CD4-positive, alpha-beta T cell treated with Interleukin-21 for 1 hour (primary cell): ENCODE measurements at places on chromosomes 12 and 14.

GRCh38 chr14:89418976-89419375, 1.9 kb upstream of the FOXN3 start:
- peak; percentile 25 for DNase-seq

GRCh38 chr12:116062698-116063097, 214.8 kb downstream of the MED13L start:
- no peak for DNase-seq

GRCh38 chr12:62299617-62300016, 39.4 kb downstream of the USP15 start:
- DNase-seq: no peak

- DNase-seq: peak; percentile 50
Measured at GRCh38 chr14:88023658-88024187, 18.8 kb downstream of the GPR65 start.

DNA sequence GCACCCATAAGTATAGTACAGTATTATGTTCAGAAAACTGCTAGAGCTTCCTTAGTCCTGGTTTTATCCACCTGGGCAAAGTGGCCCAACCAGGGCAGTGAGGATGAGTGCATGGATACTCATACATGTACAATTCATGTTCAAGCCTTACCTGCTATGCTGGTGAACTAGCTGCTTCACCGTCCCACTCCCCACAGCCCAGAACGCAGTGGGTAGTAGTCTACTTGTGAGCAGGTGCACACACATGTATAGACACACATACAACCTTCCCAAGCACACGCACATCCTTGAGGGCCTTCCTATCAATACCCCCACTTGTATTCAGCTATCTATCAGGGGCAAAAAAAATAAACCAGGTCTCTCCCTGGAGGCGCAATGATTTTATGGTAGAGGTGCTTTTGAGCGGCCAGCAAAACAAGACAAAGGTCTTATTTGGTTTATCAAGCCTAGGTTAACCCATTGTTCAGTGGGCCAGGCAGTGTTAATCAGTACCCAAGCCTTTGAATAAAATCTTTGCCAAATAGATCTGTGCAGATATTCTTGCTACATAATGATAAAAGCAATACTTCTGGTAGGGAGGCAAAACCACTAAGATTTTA, 69.8 kb downstream of the ZFP36L1 start:
- DNase-seq: no peak

DNA sequence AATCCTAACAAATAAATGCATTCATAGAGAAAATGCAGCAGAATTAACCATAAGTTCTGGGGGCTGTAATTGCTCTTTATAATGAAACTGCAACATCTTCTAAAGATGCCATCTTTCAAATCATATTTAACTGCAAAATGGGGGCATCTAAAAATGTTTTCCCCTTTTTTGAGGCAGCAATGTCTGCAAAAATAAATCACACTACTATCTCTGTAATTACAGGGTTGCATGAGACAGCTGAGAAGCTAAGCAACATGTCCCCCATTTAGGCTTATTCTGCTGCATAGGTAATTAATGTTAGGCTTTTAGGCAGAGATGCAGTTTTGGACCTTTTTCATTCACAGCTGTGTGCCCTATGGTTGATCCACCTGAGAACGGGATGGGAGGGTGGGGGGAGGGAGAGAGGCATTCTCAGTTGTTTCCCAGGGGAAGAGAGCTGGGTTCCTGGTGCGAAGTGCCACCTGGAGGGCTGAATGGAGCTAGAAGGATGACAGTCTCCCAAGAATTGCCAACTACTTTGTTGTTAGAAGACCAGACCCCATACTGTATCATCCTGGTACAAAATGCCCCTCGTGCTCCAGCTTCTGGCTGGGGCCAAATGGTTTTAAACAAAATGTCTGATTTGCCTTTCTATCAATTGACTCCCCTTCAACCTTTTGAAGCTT, 154.2 kb downstream of the APAF1 start:
- DNase-seq: no peak

- no peak for DNase-seq
Measured at GRCh38 chr12:26691234-26691970, 141.6 kb downstream of the ITPR2 start.

- DNase-seq: no peak
Measured at GRCh38 chr12:89935850-89936249, 227.2 kb upstream of the ATP2B1 start.

DNA sequence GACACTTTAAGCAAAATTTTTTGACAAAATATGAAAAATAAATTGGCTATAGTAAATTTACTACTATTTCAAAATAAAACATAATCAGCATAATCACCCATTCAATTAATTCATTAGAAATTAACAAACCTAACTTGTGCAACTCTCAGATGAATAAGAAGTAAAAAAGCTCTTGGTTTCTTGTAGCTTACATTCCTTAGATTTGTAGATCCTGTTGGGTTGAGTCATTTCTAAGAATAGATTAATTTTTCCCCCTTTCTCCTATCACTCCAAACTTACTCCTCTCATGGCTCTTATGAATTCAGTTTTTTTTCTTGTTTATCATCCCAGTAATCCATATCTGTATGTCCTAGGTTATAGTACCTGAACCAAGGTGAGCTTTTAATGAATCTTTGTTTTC, 230.9 kb upstream of the LRIG3 start:
- DNase-seq: no peak

DNA sequence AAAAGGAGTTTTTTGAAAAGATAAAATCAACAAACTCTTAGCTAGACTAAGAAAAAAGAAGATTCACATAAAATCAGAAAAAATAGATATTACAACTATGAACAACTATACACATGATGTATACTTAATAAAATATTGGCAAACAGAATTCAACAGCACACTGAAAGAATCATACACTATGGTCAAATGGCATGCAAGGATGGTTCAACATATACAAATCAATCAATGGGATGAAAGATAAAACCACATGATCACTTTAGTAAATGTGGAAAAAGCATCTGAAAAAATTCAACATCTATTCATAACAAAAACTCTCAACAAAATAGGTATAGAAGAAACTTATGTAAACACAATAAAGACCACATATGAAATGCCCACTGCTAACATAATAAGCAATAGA, 84.5 kb upstream of the BBS10 start:
- DNase-seq: no peak

DNA sequence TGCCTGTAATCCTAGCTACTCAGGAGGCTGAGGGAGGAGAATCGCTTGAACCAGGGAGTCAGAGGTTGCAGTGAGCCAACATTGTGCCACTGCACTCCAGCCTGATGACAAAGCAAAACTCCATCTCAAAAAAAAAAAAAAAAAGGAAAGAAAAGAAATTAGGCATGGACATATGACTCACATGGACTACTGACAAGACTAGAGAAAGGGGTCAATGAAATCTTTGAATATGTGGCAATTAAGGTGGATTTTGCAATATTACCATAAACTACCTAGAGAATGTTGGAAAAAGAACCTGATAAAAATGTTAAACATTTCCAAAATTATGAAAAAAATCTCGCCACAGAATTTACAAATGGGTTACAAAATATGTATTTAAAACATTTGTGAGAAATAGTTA, 873.6 kb downstream of the C12orf50 start:
- DNase-seq: no peak

- DNase-seq: peak; percentile 28
Measured at GRCh38 chr14:101665478-101666078, 95.9 kb upstream of the PPP2R5C start.

DNA sequence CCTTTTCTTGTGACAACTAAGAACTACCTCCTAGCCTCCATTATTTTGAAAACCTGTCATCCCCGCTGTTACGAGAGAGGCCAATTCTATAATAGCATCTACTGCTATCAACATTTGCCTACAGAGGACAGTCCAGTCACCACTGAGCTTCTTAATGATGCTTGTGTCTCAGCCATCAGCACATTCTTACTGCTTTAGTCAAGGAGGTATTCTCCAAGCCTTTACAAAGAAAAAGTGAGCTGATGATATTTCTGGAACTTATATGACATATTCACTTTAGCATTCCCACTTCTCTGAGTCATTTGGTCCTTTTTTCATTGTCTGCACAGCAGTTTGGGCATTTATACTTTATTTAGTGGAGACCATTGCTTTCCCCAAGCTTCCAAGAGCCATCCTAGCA, 497.7 kb upstream of the RPL10L start:
- DNase-seq: no peak

GRCh38 chr12:121214166-121214777, 4.3 kb downstream of the P2RX4 start:
- DNase-seq: peak; percentile 40

DNA sequence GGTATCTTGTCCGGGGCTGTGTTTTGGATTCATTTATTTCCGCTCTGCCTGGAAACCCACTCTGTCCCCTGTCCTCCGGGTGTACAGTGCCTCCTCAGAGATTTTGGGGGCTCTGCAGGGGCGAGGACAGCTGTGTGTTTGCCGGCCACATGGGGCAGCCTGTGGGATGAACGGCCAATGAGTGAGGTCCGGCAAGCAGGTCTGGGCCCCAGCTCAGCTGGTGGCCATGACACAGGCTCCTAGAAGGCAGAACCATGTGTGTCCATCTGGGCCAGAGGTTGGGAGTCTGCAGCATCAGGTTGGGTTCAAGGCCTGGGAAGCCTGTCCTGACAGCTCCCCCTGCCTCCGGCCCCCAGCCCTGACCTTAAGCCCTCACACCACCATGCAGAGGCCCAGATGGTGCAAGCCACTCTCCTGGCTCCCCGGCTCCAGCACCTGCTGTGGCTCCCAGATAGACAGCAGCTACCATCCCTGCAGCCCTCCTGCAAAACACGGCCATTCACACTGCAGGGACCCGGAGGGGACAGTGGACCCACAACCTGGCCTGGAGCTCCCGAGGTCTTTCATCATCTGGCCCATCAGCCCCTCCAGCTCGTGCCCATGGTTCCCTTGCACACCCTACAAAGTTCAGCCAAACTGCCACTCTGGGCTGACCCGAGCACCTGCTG, 220.1 kb upstream of the C14orf180 start:
- no peak for DNase-seq

DNA sequence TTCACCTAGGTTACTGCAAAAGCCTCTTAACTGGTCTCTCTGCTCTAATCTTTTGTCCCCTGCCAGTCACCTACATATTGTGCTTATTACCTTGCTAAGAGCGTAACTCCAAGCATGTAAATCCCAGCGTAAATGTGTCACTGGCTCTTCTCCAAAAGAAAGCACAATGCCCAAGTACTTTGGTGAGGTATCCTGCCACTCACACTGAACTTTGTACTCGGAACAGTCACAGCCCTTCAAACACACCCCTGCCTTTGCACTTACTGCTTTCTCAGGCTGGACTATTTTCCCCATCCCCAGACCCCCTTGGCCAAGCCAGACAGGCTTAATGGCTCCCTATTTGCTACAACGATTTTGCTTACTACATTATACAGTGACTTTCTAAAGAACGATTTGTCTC, 31.7 kb downstream of the GALNT4 start:
- no peak for DNase-seq

DNA sequence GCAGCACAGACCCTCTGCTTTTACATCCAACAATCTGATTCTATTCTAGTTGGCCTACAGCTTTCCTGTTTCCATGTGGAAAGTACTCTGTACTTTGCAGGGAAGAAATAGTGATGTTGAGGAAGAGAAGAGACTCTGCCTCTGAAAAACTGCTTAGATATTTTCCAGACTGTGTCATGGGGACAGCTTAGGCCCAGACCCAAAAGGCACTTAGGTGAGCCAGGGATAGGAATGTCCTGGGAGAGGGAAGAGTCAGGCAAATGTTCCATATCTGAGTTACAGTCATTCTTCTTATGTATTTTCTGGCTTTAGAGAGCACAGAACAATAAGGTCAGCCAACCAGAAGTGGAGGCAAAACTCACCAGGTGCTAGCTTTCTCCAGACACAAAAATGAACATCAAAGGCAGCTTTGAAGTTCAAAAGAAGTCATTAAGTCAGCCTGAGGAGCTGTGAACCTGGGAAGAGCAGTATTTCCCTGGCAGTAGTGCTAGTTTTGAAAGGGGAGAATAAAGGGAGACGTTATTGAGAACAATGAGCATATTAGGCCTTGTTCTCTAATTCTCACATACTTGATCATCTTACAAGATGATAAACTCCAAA, 199.7 kb upstream of the LMNTD1 start:
- no peak for DNase-seq

DNA sequence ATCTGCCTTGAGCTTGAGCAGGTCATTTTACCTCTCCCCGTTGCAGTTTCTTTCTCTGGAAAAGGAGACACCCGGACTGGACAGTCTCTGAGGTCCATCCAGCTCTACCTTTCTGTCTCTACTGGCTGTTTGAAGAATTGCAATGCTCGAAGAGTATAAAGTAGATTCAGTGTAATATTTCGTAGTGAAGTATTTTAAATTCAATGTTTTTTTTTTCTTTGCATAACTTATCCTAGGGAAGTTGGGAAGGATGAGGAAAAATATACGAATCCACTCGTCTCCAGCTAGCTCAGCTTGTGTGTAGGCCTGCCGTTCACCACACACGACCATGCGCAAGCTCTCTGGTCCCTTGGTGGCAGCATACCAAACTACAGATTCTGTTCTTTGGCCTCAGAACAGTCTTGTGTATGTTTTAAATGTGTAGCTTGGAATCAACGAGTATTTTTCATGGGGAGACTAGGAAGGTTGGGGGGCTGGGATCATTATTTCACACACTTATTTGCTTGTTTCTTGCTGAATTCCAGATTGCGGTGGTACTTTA, 307.9 kb downstream of the CACNA1C start:
- no peak for DNase-seq
